ENCODE measurements at places on chromosomes 2 and 18.

DNA sequence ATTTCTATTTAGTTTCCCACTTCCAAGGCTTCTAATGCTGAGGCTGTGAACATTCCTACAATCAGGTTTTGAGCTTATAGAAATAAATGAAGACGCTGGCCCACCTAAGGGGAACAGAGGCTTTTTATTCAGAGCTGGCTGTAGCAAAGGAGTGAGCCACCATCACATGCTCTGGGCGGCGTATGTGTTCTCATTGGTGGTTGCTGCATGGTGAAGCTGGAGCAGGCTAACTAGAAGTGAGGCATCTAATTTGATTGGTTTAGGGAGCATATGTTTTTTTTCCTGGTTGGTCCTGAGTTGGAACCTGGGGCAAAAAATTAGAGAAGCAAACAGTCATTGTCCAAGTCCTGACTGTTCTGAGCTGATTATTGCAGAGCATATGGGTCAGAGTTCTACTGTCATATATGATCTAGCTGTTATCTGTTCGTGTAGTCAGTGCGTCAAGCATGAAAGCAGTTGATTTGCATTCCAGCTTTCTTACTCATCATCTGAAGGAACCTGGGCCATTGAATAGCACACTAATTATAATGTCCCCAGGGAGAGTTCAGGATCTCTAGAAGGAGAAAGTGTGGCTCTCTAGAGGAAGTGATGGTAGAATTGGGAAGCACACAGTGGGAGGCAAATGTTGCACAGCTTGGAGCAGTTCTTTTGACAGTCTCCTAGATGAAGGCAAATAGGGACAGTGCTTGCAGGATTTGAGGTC, 279.6 kb downstream of the PARD3B start:
- no peak for DNase-seq

- no peak for DNase-seq
These were observed 7.7 kb downstream of the CCDC178 start for GRCh38 chr18:33432857-33433256.

GRCh38 chr18:37778417-37779165, 213.0 kb upstream of the CELF4 start:
- no peak for DNase-seq

GRCh38 chr2:18437909-18438308, 122.5 kb downstream of the RDH14 start:
- no peak for DNase-seq

DNA sequence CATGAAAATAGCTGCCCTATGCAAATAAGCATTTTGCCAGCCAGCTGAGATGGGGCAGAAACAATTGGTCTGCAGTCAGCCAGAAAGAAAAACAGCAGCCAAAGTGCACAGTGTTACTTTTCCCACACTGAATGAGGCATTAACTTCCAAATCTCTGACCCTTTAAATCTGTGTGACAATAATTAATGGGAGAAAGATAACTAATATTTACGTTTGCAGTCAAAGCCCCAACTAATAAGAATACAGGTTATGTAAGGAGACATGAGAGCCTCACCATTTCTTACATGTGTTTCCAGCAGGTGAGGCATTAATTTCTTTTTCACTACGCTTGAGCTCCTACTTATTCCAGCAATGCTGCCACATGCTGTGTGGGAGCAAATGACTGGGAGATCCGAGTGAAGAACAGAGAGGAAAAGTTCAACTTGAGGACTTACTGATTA, 339.0 kb downstream of the SATB2 start:
- DNase-seq = no peak

- no peak for DNase-seq
These were observed 115.0 kb downstream of the GBX2 start for GRCh38 chr2:236052926-236053821.

DNA sequence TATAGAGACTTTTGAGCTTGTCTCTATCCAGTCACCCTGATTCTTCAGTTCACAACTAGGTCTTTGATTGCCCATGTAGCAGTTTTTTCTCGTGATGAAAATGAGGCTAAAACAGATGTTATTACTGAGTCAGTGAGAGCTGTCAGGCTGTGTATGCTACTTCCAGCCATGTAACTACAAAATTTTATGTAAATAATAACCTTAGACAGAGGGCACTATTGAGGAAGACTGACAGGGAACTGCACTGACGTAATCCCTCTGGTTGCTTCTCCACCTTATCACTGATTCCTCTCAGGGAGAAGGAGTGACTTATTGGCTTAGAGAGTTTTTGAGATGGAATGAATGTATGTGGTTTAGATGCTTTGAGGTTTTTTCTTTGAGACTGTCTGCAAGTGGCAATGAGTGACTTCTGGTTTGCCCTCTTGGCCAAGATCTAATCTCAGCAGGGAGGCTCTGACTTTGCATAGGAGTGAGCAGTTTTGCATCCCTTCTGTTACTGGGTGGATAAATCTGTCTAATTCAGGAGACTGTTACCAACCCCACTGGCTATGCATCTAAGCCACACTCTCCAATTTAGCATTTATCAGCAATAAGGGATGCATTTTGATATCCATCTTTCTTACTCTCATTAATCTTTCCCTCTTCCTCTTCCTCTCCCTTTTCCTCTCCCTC, 555.2 kb upstream of the FANCL start:
- DNase-seq = no peak

- DNase-seq = no peak
These were observed 371.6 kb downstream of the HRH4 start for GRCh38 chr18:24831871-24832665.

Measured in NCI-H2081 treated with DMSO at 0.1 percent for 48 hours (cell line).